ENCODE measurements at places on chromosomes 1 and 21.

DNA sequence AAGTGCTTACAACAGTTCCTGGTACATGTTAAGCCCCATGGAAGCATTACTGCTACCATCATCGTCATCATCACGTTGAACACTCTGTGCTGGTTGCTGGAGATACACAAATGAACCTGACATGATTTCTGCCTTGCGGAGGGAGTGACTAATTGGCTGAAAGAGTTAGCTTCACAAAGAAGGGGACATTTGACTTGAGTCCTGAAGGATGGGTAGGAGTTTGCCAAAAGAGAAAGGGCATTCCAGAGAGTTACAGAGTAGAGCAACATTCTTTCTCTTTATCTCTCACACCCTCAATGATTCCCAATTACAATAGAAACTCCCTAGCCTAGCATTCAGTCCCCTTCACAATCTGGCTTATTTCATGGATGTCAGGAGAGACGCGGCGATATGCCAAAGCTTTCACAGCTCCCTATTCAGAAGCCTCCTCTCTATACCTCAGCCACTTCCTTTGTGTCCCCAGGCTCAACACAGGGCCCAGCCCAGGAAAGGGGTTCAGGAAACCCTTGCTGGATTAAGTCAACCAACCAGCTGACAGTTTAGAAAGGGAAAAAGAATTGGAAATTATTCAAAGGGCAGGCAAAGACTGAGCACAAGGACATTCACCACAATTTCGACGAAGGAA, 38.0 kb downstream of the SLC1A7 start:
- no peak for DNase-seq

- DNase-seq: no peak
Measured at GRCh38 chr21:17542371-17543011, 29.6 kb downstream of the CXADR start.

GRCh38 chr1:224402472-224403036, 32.0 kb downstream of the WDR26 start:
- no peak for DNase-seq

GRCh38 chr21:37159053-37159776, 86.2 kb downstream of the TTC3 start:
- DNase-seq: no peak

DNA sequence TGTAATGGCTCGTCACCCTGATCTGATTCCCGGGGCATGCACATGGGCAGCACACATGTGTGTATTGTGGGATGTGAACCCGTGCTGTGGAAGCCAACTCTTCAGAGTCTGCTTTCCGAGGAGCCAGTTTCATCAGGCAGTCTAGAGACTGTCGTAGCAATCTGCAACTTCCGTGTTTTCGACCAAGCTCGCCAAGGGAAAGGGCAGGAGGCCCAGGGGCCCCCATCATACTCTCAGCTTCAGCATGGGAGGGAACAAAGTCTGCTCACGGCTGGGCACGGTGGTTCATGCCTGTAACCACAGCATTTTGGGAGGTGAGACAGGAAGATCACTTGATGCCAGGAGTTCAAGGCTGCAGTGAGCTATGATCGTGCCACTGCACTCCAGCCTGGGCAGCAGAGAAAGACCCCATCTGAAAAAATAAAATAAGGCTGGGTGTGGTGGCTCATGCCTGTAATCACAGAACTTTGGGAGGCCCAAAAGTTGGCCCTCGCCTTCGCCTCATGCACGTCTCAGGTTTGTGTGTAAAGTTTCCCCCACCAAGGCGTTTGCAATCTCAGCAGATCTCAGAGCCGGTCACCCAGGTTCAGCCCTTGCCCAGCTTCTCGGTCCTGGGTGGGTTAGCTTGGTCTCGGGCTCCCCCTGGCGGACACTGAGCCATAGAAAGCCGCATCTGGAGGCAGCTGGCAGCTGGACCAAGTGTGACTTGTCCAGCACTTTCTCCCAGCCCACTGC, 48.5 kb upstream of the SLC25A33 start:
- DNase-seq: peak; percentile 78

DNA sequence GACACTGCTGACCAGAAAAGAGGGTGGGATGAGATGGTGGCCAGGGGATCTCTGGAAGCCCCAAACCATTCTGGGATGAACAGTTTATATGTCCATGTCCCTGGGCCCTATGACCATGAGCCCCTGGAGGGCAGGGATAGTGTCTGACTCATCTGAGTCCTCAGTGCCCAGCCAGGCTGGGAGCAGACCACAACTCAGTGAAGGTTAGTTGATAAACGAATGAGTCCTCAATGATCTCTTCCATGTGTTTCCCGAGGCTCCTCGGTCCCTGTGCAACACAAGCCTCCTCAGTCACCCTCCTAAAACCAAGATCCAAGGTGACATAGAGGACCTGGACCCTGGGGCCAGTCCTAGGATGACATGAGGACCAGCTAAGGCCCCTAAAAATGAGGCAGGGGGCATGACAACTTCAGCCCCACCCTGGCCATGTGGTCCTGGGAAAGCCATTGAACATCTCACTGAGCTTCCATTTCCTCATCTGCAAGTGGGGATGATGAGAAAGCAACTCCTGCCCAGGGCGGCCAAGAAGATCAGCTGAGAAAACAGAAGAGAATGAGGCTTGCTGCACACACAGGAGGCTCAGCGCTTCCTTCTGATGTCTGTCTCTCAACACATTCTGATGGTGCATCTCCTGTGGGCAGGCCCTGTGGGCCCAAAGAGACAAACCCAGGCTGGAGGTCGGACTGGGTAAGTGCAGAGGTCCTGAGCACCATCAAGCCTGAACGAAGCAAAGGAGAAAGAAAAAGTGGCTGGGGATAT, 86.3 kb downstream of the GLIS1 start:
- no peak for DNase-seq

- DNase-seq: no peak
Measured at GRCh38 chr1:41671116-41671755, 186.8 kb upstream of the EDN2 start.

GRCh38 chr21:25963181-25963580, 207.4 kb downstream of the APP start:
- DNase-seq: no peak

DNA sequence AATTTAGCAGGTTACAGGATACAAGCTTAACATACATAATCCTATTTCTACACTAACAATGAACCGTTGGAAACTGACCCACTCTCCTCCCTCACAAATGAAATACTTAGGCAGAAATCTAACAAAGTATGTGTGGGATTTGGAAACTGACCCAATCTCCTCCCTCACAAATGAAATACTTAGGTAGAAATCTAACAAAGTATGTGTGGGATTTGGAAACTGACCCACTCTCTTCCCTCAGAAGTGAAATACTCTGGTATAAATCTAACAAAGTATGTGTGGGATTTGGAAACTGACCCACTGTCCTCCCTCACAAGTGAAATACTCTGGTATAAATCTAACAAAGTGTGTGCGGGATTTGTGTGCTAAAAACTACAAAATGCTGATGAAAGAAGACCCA, 60.3 kb downstream of the TRAF5 start:
- no peak for DNase-seq

DNA sequence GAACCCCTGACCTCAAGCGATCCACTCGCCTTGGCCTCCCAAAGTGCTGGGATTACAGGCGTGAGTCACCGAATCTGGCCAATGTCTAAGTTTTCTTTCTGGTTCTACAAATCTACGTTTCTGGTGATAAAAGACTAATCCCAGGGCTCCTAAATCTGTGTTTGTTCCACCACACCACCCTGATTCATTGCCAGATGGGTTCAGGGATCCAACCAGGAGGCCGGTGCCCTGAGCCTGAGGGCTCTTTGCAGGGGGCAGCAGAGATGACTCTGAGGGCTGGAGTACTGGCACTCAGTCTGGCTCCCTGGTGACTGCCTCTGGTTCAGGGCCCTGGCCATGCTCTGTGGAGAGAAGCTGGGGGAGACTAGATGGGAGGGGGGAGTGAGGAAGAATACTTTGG, 10.5 kb upstream of the OPRD1 start:
- no peak for DNase-seq

DNA sequence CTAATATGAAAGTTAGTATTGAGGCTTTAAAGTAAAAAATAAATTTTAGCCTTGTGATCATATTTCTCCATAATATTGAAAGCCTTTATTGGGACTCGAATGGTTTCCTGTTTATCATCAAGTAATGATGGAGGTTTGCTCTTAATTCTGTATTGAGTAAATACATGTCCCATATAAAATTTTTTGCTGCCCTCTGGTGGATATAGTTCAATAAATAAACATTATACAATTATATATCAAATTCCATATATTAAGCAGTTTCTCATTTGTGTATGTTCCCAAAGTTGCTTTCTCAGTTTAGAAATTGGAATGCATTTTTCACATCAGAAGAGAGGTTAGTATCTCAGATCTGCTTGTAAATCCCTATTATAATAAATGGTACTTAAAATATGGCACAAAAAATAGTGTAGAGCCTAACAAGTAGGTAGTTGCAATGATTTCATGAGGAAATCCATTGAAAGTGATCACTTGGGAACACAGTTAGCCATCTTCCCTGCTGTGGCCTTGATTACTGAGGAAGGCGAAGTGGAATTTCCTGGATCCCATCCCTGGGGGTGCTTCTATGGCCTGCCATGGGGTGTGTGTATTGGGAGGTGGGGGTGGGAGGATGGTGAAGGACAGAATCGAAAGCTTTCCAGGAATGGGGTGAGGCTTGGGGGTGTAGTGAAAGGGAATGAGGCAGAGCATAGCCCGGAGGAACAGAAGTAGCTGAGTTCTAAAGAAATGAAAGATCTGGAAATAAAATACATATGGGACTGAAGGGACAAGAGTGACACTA, 84.1 kb upstream of the C21orf91 start:
- peak; percentile 68 for DNase-seq

DNA sequence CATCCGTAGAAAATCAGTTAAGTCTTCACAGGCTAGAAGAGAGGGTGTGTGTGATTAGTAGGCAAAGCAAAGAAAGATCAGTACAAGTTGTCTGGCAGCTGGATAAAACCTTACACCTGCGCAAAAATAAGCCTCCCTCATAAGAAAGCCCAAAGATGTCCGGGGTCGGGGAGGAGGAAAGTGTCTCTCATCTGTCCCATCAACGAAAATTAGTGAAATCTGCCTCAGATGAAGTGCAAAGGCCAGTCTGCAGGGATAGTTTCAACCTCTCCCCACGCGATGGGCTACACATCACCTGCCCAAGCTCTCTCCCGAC, 333.9 kb downstream of the SRGAP2C start:
- DNase-seq: no peak

DNA sequence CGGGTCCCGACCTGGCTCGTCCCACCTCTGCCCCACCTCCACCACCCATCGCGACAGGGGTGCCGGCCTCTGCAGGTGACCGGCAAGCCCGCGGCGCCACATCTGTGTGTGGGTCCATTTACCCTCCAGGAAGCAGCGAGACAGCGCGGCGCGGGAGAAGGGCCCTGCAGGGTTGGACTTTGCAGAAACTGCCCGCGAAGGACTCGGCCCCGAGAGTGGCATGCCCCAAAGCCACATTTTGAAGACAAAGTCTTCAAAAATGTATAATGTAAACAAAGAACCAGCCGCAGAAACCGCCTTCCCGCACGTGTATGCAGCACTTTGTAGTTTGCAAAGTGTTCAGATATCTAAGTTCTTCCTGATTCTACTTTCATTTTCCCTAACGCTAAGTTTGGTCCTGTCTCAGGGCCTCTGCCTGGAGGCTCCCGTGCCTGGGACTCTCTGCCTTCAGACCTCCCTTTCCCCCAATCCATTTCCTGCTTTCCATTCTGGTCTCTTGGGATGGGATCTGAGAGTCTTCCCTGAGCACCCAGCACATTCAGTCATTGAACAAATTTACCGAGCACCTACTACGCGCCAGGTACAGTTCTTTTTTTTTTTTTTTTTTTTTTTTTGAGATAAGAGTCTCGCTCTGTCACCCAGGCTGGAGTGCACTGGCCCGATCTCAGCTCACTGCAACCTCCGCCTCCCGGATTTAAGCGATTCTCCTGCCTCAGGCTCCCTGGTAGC, 524 bp upstream of the TMCO4 start:
- peak; percentile 12 for DNase-seq

GRCh38 chr1:27563341-27563590, 40.7 kb downstream of the AHDC1 start:
- DNase-seq: no peak

- DNase-seq: no peak
Measured at GRCh38 chr1:70427976-70428375, 16.9 kb downstream of the CTH start.

GRCh38 chr1:33814166-33814565, 49.7 kb upstream of the HMGB4 start:
- no peak for DNase-seq

DNA sequence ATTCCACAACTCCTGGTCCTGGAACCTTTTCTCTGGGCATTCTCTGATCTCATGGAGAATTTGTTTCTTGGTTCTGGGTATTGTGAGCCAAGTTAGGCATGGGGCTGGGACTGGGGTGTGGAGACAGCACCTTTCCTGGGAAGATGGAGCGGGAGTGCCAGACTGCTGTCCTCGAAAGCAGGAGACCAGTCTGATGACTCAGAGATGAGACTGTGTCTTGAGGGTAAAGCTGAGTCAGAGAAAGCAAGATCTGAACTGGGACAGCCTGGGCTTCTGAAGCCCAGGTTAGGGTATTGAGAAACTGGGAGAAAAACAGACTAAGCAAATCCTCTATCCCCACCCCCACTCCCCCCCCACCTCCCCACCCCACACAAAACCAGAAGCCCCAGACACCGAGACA, 2.2 kb upstream of the KANK4 start:
- no peak for DNase-seq

- peak; percentile 36 for DNase-seq
Measured at GRCh38 chr1:55337801-55338447, 122.8 kb upstream of the USP24 start.

DNA sequence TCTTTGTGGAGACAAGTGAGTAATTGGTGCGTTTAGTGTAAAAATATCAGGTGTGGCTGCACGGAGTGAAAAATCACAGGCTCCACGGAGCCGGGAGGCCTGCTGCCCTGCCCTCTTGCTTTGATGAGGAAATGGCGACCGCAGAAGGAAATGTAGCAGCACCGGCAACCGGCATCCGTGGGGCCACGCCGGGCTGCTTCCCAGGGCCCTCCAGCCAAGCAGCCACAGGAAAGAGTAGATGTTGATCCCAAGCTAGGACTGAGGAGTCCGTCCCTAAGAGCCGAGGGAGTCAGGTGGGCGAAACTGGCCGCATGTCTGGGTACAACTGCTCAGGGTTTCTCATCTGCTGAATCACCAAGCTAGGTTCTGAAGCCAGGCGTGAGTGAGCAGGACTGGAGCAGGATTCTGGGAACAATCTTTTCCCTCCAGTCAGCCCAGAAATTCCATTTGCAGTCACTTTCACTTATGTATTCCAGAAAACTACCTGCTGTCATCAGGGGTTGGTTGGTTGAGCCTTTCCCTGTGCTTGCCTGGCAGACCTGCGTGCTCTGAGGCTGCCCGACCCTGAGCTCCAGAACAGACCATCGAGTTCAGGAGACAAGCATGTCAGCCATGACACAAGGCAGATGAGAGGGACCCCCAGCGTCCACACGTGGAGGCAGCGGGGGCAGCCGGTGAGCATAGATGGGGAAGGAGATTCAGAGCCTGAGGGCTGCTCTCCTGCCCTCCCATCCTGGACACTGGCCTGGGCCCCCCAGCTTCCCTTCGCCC, 5.8 kb upstream of the ITGB2 start:
- DNase-seq: peak; percentile 60

Measured in CD4-positive, alpha-beta T cell treated with Interleukin-4 for 1 hour (primary cell).